Lower leg skin (tissue), 4 donors: ENCODE measurements at places on chromosomes 12 and 14. TPM values are rescaled to one million over a fixed set of nuclear protein-coding genes. Genes with fewer than 3 reads are reported as not detected.

Gene C12orf60
- total RNA-seq: not detected

Gene OAS1
- 24.8 TPM for total RNA-seq

GRCh38 chr14:75402867-75403413, 24.9 kb upstream of the JDP2 start:
- peak; percentile 60 for DNase-seq

DNA sequence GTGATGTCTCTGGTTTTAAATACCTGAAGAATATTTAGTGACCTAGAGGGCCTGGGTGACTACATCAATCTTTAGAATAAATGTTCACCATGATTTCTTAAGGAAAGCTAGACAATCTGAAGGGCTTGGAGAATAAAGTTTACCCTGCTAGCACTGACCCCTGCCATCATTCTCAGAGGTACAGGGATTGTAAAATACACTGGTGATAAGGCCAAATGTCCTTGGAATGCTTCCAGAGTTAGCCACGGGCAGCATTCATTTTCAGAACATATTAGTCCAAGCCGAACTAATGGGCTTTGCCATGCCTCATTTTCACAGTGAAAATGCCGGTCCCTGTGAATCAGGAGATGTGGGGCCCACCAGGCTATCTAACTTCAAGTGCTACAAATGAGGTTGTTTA, 1381.7 kb upstream of the SEL1L start:
- no peak for DNase-seq

- no peak for DNase-seq
Measured at GRCh38 chr14:97724265-97724731, 927.1 kb downstream of the VRK1 start.

GRCh38 chr14:74685056-74685455, 27.8 kb downstream of the AREL1 start:
- DNase-seq: no peak

- no peak for DNase-seq
Measured at GRCh38 chr12:62717643-62718042, 217.3 kb downstream of the PPM1H start.
